Nucleus accumbens (tissue), 56 donors: ENCODE measurements at places on chromosomes 7 and 10.

GRCh38 chr7:134605978-134606923, 40.4 kb upstream of the BPGM start:
- no peak for DNase-seq

GRCh38 chr7:86453454-86453853, 190.3 kb upstream of the GRM3 start:
- no peak for DNase-seq

DNA sequence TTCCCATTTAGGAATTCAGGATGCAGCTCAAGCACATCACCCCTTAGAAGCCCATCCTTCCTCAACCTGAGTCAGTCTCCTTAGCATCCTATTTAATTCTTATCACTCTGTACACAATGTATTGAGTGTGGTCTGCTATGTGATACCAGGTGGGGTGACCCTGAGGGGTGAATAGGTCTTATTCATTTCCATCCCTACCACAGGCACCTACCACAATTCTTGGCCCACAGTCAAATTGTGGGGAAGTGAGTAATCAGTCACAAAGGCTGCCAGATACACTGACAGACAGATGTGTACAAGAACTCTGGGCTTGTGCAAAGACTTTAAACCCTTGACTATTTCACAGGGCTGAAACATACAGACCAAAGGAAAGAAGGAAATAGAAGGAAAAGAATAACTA, 560.5 kb downstream of the PARD3 start:
- no peak for DNase-seq

DNA sequence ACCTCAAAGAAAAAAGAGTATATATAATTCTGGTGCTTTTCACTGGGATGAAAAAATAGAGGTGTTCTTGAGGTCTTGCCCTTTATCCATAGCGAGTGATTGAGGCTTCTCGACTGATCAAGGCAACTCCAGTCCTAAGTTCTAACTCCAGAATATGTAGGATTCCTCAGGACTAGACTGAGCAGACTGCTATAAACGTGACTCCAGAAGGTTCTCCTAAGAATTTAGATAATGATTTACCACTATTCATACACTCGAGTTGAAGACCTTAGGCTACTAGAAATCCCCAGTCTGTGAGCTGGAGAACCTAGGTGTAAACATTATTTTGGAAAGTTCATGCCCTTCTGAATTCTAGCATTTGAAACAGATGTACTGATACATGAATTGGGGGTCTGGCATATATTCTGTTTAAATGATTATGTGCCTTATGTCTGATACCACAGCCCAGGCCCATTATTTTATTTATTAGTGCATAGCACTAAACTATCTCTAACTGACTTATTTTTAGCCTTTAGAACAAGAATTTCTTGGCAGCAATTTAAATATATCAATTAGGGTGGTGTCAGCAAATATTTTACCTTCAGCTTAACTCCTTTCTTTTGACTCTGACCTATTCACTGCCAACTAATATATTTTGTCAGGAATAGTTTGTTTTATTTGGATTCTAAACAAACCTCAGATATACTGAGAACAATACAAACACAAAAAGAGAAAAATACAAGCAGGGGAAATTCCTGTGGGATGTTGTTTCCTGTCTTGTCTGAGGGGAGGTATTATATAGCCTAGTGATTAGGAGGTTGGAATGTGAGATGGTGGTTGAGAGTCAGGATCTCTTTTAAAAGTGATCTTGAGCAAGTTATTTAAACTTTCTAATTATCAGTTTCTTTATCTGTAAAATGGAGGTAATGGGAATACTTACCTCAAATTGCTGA, 75.8 kb downstream of the PODXL start:
- DNase-seq = no peak

DNA sequence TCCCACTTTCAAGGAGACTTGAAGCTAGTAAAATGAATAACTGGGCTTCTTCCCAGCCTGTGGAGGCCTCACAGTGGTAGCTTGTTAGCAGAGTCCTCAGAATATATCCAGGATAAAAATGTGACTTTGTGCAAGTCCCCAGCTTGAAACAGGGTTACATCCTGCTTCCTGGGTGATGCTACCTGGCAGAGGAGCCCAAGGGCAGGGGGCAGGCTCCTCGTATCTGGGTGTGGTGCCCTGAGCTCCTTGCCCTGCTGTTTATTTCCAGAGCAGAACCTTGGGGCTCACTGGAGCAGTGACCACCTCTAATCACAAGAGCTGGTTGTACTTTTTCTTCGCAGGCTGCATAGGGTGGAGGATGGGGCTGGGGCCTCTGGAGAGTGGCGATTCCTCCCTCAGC, 94.8 kb downstream of the GRK5 start:
- DNase-seq = no peak

DNA sequence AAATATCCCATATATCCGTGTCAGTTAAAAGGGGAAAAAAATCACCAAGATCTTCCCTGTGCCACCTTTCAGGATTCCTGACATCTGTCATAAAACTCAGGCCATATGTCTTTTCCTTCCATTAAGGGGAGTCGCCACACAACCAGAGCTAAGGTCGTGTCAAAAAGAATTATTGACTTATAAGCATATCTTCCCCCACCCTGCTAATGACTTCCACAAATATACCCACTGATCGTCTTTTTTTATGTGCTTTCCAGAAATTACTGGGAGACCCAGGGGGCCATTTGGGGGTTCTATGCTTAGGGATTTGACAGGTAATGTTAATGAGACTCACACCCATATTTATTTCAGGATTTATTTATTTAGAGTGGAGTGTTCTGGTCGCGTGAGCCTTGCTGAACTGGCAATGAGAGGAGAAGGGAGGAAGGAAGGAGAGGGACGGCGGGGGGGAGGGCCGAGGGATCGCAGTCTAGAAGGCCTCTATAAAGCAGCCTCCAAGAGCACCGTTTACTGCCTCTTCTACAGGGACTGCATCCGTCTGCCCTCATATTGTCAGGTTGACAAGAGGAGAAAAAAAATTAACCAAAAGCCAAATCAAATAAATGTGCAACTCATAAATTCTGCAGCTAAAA, 135.7 kb upstream of the MGMT start:
- no peak for DNase-seq

- DNase-seq = no peak
These were observed 2.1 kb downstream of the AVPI1 start for GRCh38 chr10:97684866-97685394.

GRCh38 chr10:30784897-30785605, 155.5 kb upstream of the LYZL2 start:
- peak; percentile 87 for DNase-seq

DNA sequence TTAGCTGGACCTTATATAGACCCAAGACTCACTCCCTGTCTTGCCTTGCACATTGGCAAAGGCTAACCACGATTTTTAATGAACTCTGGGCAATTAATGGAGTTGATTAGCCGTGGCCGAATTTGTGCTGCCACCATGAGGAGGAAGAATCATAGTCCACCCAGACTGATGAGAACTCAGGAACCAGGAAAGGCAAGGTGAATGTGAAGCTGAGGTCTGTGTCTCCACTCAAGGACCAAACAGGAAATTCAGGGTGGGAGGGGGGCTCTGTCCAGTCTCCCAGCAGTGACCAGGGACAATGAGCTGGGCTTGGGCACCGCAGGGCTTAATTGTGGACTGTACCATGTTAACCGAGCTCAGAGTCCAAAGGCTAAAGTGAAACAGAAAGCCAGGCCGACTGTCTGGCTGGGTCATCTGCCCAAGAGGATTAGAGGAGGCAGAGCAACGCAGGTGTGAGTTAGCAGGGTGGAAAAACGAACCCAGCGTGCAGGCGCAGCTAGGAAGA, 127.0 kb upstream of the JCAD start:
- DNase-seq = no peak

DNA sequence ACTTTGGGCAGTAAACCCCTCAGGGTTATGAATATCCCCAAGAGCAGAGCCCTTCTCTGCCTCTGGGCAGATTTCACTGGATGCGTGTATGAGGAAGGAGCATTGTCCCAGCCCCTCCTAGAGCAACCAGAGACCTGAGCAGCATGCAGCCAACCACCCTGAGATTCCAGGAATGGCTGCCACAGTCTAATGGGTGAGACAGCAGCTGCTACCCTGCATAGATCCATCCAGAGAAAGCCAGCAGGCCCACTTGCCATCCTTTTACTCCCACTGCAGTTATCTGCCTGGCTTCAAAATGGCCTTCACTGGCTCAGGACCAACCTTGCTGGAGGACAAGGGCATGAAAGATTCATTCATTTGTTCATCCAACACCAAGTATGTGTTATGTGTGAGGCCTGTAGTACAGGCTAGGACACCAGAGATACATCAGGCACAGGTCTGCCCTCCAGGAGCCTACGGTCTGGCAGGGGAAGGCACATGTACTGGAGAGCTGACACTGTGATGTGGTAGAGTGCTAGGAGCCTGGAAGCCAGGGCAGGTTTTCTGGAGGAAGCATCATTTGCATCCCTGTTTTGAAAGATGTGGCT, 26.2 kb upstream of the C10orf105 start:
- no peak for DNase-seq

GRCh38 chr7:66353547-66353946, 148.4 kb downstream of the TPST1 start:
- no peak for DNase-seq

GRCh38 chr7:51310131-51310583, 6.5 kb downstream of the COBL start:
- no peak for DNase-seq

GRCh38 chr7:150923196-150923595, 54.9 kb downstream of the KCNH2 start:
- DNase-seq = no peak

GRCh38 chr7:138030679-138031351, 28.9 kb upstream of the CREB3L2 start:
- no peak for DNase-seq

GRCh38 chr10:18968159-18968558, 80.4 kb upstream of the MALRD1 start:
- no peak for DNase-seq

- DNase-seq = no peak
These were observed 219.1 kb downstream of the PHTF2 start for GRCh38 chr7:78017591-78018100.
